ENCODE measurements at places on chromosomes 6 and 20.
A peak's percentile ranks its signal among the peaks of the same experiment; 100 is the strongest.

DNA sequence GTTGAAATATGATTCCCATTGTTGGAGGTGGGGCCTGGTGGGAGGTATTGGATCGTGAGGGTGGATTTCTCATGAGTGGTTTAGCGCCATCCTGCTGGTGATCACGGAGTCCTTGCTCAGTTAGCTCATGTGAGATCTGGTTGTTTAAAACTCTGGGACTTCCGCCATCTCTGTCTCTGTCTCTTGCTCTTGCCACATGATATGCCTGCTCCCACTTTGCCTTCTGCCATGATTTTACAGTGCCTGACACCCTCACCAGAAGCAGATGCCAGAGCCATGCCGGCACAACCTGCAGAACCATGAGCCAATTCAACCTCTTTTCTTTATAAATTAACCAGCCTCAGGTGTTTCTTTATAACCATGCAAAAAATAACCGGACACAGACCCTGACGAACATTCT lies 44.7 kb upstream of the ZFP64 start:
- no peak for DNase-seq

DNA sequence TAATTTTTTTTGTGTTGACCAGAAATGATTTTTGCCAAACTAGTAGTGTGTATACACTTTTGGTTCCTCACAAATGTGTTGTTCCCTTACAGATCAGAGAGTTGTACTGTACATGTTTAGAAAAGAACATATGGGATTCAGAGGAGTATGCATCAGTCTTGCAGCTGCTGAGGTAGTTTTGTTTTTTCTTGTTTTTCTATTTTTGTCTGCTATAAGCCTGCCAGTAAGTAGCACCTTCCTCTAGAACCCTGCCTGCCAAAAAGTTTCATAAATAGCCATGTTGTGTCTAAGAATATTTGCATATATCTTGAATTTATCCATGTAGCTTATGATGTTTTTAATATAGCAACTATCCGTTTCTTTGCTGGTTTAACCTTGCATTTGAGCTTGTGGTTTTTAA lies 46.4 kb downstream of the ORC3 start:
- DNase-seq, result no peak

DNA sequence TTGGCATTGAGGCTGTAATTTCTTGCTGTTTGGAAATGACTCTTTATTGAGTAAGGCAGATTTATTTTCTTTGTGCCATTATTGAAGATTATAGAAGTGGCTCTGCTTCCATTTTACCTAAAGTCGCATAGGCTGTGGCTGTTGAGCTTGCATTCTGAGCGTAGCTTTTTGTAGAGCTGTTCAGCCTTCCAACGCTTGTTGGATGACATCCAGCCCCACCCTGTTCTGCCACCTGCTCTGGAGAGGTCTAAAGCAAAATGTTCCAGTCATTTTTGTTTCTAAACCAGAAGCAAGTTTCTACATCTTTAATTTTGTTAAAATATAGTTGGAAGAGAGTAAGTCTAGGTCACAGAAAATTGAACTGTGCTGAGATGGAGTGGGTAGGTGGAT lies 24.4 kb downstream of the UST start:
- DNase-seq, result no peak

DNA sequence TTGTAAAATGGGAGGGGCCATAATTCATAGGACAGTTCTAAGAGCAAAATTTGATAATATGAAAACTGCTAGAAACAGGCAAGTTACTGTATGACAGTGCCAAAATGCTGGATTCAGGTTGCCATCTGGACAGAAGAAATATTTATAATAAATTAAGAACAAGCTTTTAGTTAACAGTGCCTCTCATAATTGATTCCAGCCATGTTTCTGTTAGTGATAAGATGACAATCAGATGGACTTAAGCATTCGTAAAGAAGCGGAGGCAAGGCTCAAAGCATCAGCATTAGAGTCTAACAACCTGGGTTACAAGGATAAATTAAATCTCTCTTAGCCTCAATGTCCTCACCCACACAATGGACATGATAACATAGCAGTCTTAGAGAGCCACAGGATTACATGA lies 61.0 kb downstream of the SESN1 start:
- DNase-seq, result no peak

GRCh38 chr20:62736407-62737071 lies 27.9 kb downstream of the NTSR1 start:
- no peak for DNase-seq

- DNase-seq, result no peak
Observed at GRCh38 chr20:44723391-44723790, 8.2 kb downstream of the CCN5 start.

- no peak for DNase-seq
Observed at GRCh38 chr6:97443408-97444080, 160.5 kb upstream of the MMS22L start.

- no peak for DNase-seq
Observed at GRCh38 chr6:46040288-46040687, 24.6 kb upstream of the CLIC5 start.

DNA sequence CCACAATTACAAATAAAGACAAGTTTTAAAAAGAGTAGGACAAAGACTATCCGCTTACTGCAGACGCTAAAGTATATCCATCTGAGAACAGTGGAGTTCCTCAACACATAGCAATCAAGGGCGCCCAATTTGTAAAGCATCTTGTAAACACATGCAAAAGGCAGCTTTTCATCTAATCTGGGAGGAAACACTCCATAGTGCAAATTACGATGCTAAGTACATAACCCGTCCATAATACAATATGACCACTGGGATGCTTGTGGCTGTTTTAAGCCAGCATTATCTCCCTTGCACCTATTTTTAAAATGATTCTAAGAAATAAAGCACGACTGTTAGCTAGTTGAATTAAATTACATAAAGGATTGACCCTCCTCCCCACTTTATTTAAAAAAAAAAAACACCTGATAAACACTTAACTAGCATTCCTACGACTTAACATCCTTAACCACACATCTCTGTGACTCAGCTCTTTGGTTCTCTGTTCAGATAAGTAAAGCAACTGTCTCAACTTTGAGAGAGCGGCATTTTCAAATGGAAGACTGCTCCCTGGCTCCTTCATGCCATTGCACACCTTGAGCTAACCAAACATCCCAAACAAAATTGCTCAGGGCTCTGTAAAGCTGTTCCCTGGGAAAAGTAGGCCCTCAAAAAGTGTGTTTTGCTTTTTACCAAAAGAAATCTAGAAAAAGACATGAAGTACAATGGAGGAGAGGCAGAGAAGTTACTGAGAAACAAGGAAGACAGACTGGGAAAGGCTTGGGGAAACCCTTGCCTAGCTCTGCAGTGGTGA lies 14.2 kb downstream of the SLC22A23 start:
- no peak for DNase-seq

GRCh38 chr6:15417811-15418210 lies 171.9 kb downstream of the JARID2 start:
- DNase-seq, result no peak

DNA sequence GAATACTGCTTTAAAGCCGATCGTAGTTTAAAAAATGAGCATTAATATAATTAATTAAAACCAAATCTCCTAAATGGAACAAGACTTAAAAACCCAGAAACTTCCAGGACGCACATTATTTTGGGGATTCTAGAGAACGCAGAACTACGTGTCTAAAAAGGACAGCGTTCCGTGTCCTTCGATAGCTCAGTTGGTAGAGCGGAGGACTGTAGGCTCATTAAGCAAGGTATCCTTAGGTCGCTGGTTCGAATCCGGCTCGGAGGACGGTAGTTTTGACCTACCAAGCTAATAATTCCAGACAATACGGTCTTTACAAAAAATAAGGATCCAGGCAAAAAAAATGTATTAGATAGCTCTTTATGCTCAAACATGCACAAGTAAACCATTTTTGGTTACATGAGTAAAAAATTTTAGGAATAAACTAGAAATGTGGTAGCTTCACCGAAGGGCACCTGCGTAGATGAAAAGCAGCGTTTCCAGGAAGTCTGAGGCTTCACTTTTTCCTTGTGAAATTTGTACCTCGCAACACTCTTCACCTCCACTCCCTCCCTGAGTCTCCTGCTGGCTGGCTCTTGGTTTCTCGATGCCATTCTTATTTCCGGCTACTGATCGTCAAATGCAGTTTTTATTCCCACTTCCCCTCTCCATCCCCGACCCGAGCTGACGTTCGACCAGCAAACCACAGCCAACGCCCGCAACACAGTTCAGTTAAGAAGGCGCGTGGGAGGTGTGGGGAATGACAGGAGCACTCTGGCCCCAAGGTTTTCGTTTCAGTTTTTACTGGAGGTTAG lies 19.6 kb upstream of the ABT1 start:
- DNase-seq, result peak; percentile 80

DNA sequence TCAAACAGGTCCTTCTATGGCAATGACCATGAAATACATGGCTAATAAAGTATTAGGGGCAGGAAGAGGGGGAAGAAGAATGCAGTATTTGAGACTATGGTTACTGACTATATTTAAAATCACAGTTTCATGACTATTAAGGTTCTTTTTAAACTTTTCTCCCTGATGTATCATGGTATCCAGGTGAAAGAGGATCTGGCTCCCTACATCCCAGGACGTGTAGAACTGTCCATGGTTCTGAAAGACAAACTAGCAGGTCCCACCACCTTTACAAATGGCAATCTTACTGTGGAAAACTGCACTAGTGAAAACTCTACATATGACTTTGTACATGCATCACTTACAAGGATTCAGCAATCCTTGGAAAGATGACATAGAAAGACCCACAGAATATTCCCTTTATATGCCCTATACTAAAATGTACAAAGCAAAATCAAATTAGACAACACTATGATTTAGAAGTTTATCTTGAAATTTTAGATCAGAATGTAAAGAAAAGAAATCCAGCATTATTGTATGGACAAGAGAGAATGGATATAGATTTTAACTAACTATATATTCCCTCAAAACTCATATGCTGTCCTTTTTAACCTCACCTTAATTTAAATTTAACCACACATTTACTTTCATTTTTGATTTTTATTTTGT lies 33.5 kb downstream of the RPP21 start:
- no peak for DNase-seq

GRCh38 chr20:59153355-59153681 lies 10.3 kb upstream of the ZNF831 start:
- DNase-seq, result no peak

DNA sequence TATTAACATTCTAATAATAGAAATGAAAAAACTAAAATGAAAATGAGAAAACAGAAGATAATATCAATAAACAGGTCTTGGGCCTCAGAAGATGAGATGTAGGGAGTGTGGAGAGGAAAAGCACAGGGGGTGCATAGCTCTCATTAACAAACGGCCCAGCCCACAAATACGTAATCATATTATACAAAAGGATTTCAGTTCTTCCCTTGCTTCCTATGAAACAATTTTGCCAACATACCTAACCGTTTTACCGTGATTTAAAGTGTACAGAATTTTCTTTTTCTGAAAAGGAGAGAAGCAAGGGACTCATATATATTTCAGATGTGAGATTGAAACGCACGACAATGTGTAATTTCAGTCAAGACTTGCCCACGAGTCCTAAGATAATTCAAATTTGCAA lies 136.0 kb downstream of the HFE start:
- DNase-seq, result no peak

- DNase-seq, result no peak
Observed at GRCh38 chr6:75563032-75563431, 38.6 kb upstream of the SENP6 start.

DNA sequence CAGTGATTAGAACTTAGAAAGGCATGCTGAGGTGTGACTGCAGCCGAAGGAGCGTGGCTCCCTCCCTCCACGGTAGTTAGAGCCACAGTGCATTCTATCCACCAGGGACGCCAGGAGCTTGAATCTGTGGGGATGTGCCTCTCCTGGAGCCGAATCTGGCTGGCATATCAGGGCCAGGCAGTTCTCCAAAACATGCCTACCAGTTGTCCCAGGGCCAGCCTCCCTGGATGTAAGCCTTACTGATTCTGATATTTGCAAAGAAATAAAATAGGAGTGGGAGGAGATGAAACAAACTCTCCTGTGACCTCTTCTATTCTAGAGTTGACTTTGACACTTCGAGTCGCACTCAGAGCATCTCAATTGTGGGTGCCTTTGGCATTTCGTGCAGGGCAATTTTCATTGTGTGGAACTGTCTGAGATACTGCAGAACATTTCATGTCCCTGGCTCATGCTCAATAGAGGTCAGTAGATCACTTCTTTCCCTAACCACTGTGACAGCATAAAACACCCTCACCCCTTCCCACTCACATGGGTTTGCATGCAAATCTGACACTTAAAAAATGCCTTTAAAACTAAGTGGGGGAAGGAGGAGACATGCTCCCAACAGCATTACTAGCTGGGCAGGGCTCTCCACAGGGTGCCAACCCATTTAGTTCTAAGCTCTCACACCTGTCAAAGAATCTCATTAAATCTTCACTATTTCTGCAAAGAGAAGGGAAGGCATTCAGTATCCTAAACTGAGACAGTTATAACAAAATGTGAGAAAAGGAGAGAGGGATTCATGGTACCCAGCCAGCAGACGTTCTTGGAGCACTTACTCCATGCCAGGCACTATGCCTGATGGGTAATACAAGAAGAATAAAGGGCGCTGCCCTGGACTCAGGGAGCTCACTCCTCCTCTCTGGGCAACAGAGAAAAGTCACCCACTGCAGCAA lies 378.9 kb downstream of the PREX1 start:
- DNase-seq, result no peak

DNA sequence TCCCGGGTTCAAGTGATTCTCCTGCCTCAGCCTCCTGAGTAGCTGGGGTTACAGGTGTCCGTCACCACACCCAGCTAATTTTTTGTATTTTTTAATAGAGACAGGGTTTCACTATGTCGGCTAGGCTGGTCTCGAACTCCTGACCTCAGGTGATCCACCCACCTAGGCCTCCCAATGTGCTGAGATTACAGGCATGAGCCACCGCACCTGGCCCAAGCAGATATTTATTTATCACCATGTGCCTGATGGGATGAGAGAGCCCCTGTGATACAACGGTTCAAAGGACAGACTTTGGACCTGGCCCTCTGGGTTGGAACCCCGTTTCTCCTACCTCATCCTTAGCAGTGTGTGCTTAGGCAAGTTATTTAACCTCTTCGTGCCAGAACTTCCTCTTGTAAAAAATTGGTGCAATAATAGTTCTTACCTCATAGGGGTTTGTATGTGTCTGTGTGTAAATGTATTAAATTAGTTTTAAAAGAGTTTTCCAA lies 19.2 kb upstream of the STK38 start:
- DNase-seq, result no peak

DNA sequence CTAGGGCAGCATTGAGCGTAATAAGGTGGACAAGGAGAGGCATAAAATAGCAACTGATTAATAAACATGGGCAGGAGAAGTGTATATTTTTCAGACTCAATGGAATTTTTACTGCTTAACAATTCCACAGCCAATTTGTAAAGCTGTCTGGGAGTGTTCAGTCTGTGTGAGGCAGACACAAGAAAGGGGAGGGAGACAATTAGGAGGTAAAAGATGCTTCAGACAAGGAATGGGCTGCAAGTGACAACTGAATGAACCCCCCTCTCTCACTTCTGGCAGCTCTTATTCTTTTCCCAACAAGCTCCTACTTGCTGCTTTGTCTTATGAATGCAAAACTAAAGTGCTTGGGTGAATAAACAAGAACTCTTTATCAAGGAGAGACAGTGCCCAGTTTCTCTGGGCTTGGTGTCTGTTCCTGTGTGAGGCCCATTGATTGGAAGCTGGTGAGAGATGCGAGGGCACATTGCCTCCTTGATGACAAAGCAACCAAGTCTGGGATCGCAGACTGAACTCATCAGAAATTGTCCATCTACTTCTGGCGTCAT lies 575.3 kb downstream of the RNF144B start:
- no peak for DNase-seq

- no peak for DNase-seq
Observed at GRCh38 chr6:168395983-168396382, 45.0 kb upstream of the SMOC2 start.
